ENCODE measurements at places on chromosomes 7 and 10. TPM values are rescaled to one million over a fixed set of nuclear protein-coding genes. Genes with fewer than 3 reads are reported as not detected.
A peak's percentile ranks its signal among the peaks of the same experiment; 100 is the strongest.

The ESYT2 gene
- 108 TPM for total RNA-seq

DNA sequence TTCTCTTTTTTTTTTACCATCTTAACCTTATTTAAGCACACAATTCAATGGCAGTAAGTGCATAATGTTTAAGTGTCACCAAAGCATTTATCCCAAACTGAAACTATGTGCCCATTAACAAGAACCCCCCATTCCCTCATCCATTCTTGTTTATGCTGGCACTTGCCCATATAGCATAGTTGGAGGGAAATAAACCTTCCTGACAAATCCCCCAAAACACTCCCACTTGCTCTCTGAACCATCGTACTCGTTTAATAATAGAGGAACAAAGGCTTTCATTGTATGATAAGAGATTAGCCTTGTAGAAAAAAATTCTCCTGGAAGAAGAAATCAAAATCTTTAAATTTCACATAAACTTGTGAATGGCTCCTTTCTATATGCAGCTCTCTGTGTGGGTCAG, 26.4 kb upstream of the KCNMA1 start:
- no peak overlapping the region for H3K4me3 ChIP-seq
- H3K4me1 ChIP-seq: peaks cover 29% of the 10 kb centered on the region
- no peaks in the 10 kb centered on the region for H3K27me3 ChIP-seq
- no peak for DNase-seq
- peaks cover 3% of the 10 kb centered on the region for H3K36me3 ChIP-seq
- H3K27ac ChIP-seq: no peak overlapping the region

- H3K4me3 ChIP-seq: no peak overlapping the region
- DNase-seq: no peak
- no peak overlapping the region for H3K27ac ChIP-seq
- H3K36me3 ChIP-seq: no peaks in the 10 kb centered on the region
Observed at GRCh38 chr7:111162692-111163091, 71.8 kb downstream of the LRRN3 start.

- no peak overlapping the region for H3K4me3 ChIP-seq
- H3K27ac ChIP-seq: peak overlapping the region; percentile 69
- H3K36me3 ChIP-seq: peaks cover 9% of the 10 kb centered on the region
- H3K27me3 ChIP-seq: no peaks in the 10 kb centered on the region
Observed at GRCh38 chr10:69721690-69722310, 79.9 kb upstream of the COL13A1 start.

DNA sequence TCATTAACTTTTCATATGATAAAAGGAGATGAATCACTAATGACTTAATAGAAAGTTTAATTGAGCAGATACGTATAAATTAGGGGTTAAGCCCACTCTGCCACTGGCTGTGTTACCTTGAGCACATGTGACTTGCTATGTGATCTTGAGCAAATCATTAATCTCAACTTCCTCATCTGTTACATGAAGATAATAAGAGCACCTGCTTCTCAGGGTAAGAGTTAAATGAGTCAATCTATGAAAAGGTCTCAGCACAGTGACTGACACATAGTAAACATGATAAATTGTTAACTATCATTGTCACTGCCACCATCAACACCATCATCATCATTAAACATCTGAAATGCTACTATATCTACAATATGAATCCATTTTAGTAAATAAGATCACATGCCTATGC, 110.8 kb downstream of the TPK1 start:
- no peak overlapping the region for H3K4me3 ChIP-seq
- no peaks in the 10 kb centered on the region for H3K27me3 ChIP-seq
- no peaks in the 10 kb centered on the region for H3K36me3 ChIP-seq
- peaks cover 4% of the 10 kb centered on the region for H3K4me1 ChIP-seq
- no peak overlapping the region for H3K27ac ChIP-seq

Data from chondrocyte (in vitro differentiated cells).